Spinal cord (tissue), 10 donors: ENCODE measurements at places on chromosomes 4 and X. TPM values are rescaled to one million over a fixed set of nuclear protein-coding genes. Genes with fewer than 3 reads are reported as not detected.

The OTC gene
- total RNA-seq, result 0.22 TPM

The IL15 gene
- 3.1 TPM for total RNA-seq

The ZFP42 gene
- 0.50 TPM for total RNA-seq

The ETDA gene
- not detected for total RNA-seq

The XAGE1A gene
- total RNA-seq, result not detected

The PPID gene
- total RNA-seq, result 29.4 TPM

The SHROOM2 gene
- total RNA-seq, result 15.5 TPM

The DCAF8L1 gene
- total RNA-seq, result not detected

The BBS7 gene
- 48.0 TPM for total RNA-seq

The LANCL3 gene
- 11.2 TPM for total RNA-seq

The UGT2B17 gene
- total RNA-seq, result not detected

- DNase-seq, result no peak
These were observed 44.1 kb downstream of the TEC start for GRCh38 chr4:48225368-48226141.

DNA sequence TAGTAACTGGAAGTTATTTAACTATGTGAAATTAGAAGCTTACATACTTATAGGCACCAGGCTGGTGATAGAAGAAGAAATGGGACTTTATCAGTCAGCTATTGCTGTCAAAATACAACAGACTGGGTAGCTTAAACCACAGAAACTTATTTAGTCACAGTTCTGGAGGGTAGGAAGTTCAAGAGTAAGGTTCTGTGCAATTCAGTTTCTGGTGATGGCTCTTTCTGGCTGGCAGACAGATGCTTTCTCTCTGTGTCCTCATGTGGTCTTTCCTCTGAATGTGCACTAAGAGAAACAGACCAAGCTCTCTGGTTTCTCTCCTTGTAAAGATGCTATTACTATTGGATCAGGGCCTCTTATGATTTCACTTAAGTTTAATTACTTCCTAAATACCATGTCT is 92.1 kb upstream of the ANKRD50 start:
- DNase-seq, result no peak

DNA sequence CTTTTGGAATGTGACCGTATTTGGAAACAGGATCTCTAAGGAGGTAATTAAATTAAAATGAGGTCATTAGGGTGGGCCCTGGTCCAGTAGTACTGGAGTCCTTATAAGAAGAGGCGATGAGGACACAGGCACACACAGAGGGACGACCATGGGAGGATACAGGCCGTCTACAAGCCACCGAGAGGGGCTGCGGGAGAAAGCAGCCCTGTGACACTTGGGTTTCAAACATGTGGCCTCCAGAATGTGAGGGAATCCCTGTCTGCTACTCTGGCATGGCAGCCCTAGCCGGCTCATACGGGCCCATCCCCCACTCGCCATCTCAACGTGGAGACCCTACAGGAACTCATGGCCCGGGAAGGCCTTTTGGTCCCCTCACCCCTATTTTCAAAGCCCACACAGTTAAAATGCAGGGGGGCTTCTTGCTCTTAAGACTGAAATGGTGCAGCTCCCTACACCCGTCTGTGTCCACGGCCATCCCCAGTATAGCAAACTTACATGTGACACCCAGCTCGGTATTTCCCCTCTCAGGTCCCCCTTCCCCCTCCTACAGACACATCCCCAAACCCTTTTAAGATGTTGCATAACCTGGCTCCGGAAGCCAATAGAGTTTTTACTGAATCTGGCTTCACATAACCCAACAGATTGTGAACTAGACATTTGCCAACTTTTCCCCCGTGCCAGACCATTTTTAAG is 124.1 kb upstream of the TBL1X start:
- no peak for DNase-seq

DNA sequence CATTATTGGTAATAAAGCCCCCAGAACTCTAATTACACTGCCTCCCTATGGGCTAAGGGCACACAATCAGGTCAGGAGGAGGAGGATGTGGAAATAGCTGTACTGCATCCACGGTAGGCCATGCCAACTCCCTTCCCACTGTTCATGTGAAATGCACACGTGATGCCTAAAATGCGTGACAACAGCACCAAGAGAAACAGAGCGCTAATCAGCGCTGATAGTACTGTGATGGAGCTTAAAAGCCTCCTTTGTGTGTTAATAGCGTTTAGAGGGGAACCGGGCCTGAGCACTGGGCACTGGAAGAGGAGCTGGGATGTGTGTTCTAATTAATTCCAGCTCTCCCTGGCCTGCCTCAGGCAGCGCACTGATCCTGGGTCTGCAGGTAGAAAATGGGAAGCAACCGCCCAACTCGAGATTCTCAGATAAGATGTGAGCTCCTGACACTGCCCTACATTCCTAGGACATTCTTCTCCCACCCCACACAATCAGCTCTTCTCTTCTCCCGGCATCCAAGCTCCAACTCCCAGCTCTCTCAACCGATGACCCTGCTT is 12.9 kb downstream of the DCTD start:
- DNase-seq, result no peak

DNA sequence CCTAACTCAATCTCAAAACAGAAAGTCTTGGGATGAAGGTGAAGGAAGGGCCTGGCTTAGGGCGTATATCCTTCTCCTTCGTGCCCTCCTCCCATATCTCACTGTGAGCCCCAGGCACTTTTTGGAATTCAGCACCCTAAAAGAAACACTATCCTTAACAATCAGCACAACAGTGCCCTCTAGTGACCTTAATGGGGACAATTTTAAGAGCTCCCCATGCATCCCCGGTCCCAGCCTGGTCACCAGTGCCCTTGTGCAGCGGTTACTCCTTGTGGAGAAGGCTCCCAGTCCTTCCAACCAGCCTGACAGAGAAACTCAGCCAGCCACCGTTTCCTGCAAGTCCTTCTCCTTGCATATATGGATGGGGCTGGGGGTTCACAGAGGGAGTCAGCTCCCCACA is 4.2 kb downstream of the PAK3 start:
- DNase-seq, result no peak

DNA sequence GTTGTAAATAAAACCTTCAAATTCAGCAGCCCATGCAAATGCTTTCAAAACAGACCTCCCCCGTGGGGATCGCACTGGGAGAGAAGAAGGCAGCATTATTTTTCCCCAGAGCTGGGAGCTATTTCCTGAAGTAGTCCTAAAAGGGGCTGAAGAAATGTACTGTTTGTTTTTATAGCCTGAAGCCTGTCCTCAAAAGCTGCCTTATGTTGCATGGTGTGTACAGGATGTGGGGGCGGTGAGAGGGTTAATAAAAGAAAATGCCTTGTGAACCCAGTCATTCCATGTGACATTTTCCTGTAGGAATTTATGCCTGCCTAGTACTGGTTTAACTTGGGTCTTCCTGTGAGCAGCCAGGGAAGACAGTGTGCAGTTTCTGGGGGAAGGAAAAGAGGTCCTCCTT is 144.1 kb downstream of the SOWAHB start:
- no peak for DNase-seq

DNA sequence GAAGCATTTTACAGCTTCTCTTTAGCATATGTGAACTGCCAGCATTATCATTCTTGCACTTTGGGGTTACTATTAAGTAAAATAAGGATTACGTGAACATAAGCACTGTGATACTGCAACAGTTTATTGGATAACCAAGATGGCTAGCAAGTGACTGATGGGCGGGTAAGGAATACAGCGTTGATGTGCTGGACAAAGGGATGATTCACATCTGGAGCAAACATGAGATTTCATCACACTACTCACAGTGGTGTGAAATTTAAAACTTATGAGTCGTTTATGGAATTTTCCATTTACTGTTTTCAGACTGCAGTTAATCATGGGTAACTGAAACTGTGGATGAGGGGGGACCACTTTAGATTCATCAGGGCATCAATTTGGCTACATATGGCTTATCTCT is 16.0 kb downstream of the NBDY start:
- DNase-seq, result no peak

GRCh38 chrX:39196192-39197102 is 395.2 kb downstream of the MID1IP1 start:
- no peak for DNase-seq

DNA sequence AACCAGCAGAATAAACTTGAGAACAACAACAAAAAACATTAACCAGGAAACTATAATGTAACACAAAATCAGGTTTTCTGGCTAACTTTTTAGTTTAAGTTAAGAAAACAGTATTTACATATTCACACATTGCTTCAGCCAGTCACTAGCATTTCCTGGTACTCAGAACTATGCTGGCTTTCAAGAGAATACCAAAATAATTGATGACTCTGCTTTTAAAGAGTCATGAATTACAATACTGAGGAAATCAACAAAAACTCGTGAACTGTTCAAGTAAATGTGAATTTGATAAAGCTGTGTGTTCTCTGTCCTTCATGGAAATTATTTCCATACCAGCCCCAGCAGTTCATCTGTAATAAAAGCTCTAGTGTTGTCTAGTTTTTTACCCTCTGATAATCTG is 27.4 kb downstream of the PRSS12 start:
- DNase-seq, result no peak
